T-helper 2 cell treated with Interferon-gamma antibody and Interleukin-4, amounts not matched to agents 5 μg/mL and 100 μg/mL, for 36 hours (primary cell): ENCODE measurements at places on chromosomes 11 and 22.

DNA sequence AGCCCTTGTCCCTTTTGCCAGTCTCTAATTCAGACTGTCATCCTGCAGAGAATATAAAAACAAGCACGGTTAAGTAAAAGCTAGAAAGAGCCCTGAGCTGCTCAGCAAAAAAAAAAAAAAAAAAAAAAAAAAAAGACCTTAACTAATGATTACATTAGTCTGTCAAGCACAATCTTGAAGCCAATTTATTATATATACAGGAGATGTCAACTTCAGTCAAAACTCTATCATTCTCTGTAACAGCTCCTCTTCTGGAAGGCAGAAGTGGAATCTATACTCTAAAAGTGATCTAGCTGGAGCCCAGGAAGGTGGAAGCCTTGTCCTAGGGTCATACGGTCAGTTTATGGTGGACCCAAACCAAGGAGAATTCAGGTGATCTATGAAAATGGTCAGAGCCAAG lies 55.2 kb upstream of the UBASH3B start:
- no peak for DNase-seq

DNA sequence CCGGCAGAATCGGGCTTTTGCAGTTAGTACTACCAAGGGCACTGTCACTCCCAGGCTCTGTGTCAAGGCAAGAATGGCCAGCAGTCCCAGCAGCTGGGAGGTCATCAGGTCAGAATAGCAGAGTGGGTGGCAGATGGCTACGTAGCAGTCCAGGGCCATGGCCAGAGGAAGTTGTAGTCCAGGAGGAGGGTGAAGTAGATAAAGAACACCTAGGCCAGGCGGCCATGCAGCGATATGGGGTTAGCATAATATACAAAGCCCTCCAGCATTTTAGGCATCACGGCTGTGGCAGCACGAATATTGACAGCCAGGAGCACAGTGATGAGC lies 52.1 kb downstream of the RRM1 start:
- DNase-seq = no peak

DNA sequence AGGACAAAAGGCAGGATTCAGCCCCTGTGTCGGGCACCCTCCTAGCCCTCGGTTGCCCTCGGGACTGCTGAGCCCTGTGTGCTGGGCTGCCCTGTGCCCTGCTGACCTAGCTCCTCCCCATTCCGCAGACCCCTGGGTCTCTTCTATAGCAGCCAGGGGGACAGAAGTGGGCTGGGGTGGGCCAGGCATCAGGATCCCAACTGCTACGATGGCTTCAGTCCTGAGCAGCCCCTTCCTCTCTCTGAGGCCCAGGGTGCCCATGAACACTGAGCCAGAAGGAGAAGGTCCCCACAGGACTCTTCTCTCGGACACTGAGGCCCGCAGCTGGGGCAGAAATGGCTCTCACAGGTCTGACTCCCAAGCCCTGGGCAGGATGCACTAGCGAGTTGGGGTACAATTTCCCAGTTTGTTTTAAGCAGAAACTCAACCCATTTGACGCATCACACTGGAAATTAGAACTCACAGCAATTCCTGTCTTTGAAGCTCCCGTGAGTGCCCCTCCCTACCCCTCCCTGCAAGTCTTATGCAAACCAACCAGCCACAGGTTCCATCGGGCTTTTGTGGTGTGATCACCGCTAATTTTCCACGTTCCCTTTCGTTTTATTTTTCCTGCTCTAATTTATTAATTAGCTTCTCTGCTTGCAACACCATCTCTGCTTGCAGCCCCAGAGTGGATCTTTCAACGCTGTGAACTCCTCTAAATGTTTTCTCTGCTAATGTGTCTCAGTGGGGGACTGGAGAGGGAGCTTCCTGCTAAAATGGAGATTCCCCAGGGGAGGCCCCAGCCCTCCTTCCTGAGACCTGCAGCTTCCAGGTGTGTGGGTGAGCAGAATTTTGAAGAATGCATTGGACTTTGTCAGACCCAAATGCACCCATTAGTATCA lies 56.7 kb downstream of the PHF21B start:
- no peak for DNase-seq

DNA sequence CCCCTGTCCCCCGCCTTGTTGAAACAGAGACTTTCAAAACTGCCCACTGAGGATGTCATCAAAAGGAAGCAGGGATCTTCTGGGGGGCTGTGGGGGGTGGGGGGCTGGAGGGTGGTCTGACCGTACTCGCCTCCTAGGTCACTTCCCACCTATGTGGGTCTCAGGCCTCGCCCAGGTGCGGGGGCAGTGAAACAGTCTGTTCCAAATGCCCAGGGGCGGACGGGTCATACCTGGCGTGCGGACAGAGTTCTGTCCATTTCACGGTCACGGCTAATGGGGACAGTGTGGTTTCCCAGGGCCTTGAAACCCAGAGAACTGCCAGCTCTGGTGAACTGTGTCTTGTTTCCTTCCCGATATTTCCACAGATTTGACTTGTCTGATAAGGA lies 27.2 kb downstream of the ANO1 start:
- DNase-seq = no peak

GRCh38 chr11:10387206-10388083 lies 67.6 kb upstream of the AMPD3 start:
- no peak for DNase-seq

DNA sequence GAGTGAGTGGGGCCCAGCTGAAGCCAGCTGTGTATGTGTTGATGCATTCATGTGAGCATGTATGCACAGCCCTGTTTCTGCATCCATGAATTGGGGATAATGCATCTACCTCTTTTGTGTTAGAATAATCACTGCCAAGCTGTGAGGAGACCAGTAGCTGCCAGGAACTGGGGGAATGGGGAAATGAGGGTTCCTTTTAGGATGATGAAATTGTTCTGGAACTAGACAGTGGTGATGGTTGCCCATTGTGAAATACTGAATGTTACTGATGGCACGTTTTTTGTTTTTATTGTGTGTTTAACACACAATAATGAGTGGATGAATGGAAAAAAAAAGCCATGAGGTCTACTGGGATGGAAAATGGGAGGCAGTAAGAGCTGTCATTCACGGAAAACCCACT lies 45.3 kb upstream of the WNT11 start:
- no peak for DNase-seq

- DNase-seq = no peak
Measured at GRCh38 chr11:115008799-115009198, 330.5 kb downstream of the NXPE2 start.

- no peak for DNase-seq
Measured at GRCh38 chr11:121435132-121435531, 17.0 kb upstream of the SORL1 start.

- no peak for DNase-seq
Measured at GRCh38 chr11:67732045-67732787, 57.8 kb upstream of the ALDH3B2 start.

DNA sequence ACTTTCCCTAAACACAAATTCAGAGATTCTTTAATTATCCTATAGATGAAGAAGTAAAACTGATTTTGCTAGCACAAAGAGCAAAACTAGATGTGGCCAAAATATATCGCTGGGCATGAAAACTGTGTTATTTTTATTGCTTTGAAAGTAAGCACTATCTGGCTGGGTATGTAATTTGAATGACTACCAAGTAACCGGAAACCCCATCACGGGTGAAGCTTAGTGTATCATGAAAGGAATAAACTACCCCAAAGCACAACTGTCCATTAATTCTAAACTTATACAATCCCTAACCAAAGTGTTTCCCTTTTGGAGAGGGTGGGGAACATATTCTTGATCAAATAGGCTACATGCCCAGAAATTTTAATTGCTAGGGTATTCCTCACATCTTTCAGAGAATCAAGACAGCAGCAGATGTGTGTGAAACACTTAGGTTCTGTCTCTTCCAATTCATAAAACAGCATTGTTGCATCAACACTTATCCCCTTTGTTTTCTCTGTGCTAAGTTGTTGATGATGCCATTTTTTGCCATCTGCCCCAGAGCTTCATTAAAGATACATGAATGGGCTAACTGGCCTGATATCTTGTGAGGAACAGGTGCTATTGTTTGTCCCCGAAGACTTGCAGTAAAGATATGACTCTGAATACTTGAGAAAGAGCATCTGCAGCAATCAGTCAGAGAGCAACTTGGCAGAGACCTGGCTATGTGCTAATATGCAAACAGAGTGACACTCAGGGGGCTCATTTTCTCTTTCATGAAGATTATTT lies 238.2 kb downstream of the SOX6 start:
- DNase-seq = no peak

DNA sequence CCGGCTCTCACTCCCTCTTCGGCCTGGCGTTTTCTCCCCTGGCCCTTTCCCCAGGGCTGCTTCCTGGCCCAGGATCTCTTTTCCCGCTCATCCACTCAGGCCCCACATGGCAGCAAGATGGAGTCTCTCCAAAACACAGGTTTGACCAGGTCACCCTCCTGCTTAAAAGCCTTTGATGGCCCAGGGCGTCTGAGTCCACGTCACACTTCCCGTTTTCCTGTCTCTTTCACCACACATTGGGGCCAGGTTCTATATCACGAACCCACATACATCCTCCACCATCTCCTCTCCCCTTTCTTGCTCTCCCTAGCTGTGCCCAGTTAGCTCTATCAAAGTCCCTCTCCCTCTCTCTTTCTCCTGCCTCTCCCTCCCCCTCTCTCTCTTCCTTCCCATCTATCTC lies 7.8 kb upstream of the LRRC32 start:
- DNase-seq = no peak

GRCh38 chr11:47904048-47904447 lies 55.9 kb upstream of the NUP160 start:
- DNase-seq = no peak

- DNase-seq = no peak
Measured at GRCh38 chr11:130522284-130522961, 74.0 kb downstream of the ADAMTS15 start.

DNA sequence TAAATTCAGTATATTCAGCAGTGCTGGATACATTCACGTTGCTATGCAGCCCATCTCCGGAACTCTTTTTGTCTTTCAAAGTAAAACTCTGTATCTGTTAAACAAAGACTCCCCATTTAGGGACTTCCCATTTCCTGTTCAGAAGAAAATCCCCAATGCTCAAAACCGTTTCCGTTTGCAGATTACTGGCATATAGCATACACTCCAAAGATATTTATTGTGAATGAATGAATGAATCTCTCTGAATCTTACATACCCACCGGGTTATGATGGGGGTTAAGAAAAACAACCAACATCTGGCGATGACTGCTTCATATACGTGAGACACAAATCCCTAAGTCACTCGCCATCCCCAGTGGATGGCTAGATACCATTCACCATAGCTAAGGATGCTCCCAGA lies 1.6 kb downstream of the THY1 start:
- no peak for DNase-seq

DNA sequence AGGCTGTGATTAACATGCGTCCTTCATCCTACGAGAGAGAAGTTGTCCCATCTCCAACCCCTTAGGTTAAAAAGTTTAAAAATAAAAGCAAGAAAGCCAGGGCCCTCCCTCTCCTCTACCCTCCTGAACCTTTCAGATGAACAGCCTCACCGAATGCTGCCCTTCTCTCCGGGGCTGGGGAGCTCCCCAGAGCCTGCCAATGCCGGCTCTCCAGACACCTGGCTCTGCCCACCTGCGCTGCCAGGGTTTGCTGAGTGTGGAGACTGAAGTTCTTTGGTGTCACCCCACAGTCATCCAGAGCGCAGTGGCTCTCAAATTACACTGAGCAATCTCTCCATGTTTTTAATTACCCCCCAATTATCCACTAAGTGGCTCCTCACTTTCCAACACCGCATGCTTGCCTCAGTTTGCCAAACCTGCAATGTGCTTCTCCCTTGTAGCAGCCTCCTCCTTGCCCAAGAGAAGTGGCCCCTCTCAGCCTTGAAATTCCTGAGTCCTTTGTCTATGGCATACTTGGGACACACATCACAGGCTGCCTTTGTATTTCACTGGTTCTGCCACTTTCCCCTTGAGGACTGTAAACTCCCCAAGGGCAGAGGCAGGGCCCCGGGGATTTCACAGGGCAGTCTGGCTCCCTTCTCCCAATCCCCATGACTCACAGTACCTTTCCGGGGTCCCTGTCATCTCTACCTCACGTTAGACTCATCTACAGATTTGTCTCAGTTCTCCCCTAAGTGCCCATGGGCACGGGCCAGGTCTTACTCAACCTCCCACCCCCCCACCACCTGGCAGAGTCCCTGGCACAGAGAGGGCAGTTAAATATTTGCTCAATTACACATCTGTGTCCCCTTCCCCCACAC lies 2.0 kb downstream of the MYH9 start:
- DNase-seq = peak; percentile 64

- peak; percentile 9 for DNase-seq
Measured at GRCh38 chr22:48574776-48575617, 1252.7 kb downstream of the BRD1 start.

DNA sequence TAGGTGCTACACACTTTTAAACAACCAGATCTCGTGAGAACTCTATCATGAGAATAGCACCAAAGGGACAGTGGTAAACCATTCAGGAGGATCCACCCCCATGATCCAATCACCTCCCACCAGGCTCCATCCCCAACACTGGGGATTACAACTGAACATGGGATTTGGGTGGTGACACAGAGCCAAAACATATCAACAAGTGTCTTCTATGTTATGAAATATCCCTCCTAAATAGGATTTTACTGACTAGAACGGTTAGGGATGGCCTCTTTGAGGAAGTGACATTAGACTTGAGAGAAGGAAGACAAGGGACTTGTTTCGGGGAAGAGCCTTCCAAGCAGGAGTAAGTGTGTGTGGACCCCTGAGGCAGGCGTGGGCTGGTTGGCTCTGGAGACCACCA lies 11.9 kb upstream of the MRPL11 start:
- no peak for DNase-seq

DNA sequence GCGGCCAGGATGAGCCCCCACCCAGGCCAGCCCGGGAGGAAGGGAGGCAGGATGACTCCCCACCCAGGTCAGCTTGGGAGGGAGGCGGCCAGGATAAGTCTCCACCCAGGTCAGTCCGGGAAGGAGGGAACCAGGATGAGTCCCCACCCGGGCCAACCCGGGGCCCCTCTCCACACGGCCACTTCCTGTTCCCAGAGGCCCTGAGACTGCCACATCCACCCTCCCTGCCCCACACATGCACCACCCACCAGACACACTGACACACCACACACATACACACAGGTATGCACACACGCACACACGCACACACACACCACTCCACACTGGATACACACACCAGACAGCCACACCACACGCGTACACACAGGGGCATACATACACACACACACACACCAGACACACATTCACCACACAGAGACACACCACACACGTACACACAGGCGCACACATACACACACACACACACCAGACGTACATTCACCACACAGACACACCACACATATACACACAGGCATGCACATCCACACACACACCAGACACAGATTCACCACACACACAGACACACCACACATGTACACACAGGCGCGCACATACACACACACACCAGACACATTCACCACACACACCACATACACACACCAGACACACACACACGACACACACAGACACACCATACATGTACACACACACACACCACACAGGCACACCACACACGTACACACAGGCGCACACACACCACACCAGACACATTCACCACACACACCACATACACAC lies 84.9 kb upstream of the PRR5 start:
- DNase-seq = no peak

GRCh38 chr22:47111626-47112581 lies 349.5 kb downstream of the TBC1D22A start:
- no peak for DNase-seq

GRCh38 chr11:117921456-117921855 lies 7.7 kb downstream of the TMPRSS13 start:
- DNase-seq = no peak

- DNase-seq = no peak
Measured at GRCh38 chr22:28841111-28841510, 40.7 kb upstream of the XBP1 start.

- no peak for DNase-seq
Measured at GRCh38 chr22:20794650-20795413, 20.9 kb downstream of the SERPIND1 start.
